ENCODE measurements at places on chromosomes 1 and 21. TPM values are rescaled to one million over a fixed set of nuclear protein-coding genes. Genes with fewer than 3 reads are reported as not detected.

GSTM5 gene
- total RNA-seq = 13.1 TPM

PAPPA2 gene
- total RNA-seq = 0.48 TPM

IGSF3 gene
- total RNA-seq = 0.84 TPM

CLIC6 gene
- total RNA-seq = 9.9 TPM

MCOLN2 gene
- total RNA-seq = 0.29 TPM

NCAM2 gene
- 0.93 TPM for total RNA-seq

CDC73 gene
- 61.4 TPM for total RNA-seq

DNA sequence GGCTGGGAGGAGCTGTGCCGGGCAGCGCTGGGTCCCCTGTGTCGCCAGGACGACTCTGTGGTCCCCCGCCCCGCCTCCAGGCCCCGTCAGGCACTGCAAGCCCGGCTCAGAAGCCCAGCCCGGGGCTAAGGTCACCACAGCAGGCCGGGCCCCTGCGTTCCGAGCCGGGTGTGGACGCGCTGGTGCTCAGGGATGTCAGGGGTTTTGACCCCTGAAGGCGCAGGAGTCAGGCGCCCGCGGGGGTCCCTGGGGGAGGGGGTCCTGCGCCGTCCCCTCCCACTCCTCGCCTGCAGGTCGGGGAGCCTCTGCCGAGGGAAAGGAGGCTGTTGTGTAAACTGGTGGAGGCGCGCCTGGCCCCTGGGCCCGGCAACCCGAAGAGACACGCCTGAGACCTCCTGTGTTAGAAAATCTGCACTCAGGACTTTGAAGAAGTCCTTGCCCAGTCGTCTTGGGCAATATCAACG, 23.7 kb upstream of the TMEM54 start:
- no peak for DNase-seq

GRCh38 chr1:47478090-47478489, 40.2 kb downstream of the FOXD2 start:
- DNase-seq = no peak

DNA sequence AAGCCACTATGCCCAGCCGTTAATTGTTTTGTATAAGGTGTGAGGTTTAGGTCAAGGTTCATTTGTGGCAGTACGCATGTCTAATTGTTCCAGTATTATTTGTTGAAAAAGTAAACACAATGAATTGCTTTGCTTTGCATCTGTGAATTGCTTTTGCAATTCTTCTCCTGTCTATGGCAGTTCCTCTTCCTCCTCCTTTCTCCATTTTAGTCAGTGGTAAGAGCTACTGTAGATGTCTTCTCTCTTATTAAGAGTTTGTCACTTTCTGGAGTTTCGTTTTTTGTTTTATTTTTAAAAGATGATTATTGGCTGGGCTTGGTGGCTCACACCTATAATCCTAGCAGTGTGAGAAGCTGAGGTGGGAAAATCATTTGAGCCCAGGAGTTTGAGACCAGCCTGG, 29.2 kb downstream of the C1orf185 start:
- no peak for DNase-seq

DNA sequence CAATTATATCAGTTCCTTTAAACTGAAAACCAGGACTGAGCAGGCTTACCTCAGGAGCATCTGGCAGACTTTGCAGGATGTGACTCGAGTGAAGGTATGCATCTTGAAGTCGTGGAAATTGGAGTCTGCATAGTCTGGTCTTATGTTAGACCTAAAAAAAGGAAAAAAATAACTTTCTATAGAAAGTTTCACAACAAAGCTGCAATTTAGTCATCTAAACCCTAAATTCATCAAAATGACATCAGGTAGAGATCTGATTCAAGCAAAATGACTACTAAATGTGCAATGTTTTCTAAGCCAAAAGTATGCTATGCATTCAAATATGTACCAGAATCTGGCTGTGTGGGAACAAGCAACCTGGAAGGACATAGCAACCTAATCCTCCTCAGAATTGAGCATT, 260.1 kb downstream of the VAV3 start:
- no peak for DNase-seq

- DNase-seq = no peak
These were observed 1.4 kb downstream of the PEAR1 start for GRCh38 chr1:156894711-156895454.

DNA sequence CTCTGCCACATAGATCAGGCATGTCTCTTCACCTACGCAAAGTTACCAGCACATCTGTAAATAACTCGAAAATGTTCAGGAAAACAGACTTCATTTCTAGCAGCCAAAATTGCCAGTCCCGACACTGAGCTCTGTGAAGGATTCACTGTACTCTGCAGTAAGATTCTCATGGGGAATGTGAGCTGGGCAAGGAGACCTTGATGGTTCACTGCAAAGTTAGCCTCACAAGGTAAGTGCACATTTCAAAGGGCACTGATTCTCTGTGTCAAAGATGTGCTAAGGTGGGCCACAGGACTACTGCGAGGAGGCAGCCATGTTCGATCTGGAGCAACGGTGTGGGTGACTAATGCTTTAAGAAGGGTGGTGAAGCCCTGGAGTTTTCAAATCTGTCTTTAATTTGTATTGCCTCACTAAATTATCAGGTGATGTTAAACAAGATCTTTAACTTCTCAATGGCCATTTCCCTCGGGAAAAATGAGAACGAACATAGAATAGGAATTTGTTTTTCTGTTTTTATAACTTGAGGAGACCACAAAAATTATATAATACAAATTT, 25.2 kb downstream of the STPG1 start:
- DNase-seq = no peak

GRCh38 chr21:34354836-34355235, 9.0 kb upstream of the KCNE2 start:
- DNase-seq = no peak

GRCh38 chr1:4597020-4597419, 57.4 kb upstream of the AJAP1 start:
- DNase-seq = peak; percentile 6

DNA sequence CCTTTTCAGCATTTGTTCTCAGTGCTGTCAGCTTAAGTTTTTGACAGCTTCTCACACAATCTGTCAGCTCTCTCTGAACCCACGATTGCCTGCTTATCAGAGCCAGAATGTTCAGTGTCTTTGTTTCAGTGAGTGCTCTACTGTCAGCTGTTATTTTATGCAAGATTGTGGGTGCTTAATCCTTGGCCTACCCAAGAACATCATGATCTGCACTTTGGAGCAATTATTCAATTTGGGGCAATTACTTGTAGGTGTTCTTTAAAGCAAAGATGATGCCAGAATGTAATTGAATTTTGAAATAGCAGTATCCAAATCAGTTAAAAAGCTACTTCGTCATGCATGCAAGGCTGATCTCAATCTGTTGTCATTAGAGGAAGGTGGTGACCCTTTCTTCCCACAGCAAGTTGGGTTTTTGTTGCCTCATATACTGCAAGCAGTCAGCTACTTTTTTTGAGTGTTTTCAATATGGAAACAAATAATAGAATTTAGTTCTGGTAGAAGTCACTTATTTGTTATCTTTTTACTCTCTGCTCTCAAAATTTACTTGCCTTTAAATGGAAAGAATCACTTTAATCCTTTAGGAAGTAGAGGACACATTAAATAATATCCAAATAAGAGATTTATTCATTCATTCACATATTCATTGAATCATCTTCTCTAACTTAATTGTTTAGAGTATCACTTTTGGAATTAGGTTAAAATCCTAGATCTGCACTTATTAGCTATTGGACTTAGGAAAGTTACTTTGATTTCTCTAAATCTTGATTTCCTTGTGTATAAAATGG, 253.5 kb upstream of the CACYBP start:
- DNase-seq = no peak

DNA sequence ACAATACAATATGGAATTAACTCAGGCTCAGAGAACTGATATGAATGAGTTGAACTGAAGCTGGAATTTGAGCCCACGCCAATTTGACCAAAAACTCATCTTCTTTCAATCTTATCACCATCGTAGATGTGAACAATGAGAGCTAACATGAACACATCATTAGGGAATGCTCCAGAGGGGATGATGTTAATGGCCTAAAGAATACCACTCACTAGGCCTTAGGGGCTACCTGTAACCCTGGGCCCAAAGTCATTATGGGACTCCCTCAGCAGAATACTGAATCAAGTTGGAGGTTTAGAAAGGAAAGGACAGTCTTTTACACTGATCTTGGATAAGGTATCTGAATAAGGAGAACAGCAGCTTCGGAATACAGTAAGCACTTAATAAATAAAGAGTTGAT, 73.6 kb downstream of the C1orf94 start:
- no peak for DNase-seq

DNA sequence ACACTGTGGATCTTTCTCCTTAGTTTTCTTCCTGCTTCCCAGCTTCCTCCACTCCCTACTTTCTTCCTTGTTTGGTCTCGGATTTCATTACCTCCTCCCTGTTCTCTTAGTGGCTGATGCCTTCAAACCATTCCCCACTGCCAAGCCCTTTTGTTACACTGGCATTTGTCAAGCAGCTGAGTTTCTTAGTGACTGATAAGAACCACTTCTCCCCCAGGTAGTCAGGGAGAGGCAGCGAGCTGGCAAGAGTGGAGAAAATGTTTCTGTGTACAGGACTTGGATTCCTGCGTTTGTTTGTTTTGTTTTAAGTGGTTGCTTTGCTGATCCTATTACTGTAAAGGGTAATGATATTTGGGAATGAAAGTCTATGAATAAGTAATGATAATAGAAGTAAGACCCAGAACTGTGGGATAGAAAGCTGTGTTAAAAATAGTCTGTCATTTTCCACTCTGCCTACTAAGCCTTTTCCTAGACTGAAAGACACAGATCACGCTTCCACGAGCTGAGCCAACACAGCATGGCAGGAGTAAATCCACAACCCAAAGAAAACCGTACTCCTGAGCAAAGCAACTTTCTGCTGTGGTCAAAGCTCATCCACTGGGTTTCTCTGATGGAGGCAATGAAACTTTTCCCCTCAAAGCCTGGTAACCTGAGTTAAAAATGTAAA, 10.1 kb upstream of the SERTAD4 start:
- DNase-seq = no peak

All from mesenteric fat pad (tissue), 1 donor.